Activated CD4-positive, alpha-beta T cell treated with anti-CD3 and anti-CD28 coated beads, Interleukin-10, Interleukin-2, amounts not matched to agents 100 ng/mL and 50 ng/mL, durations not matched to agents 16 hours and 8 hours (primary cell): ENCODE measurements at places on chromosomes 7 and 10.

DNA sequence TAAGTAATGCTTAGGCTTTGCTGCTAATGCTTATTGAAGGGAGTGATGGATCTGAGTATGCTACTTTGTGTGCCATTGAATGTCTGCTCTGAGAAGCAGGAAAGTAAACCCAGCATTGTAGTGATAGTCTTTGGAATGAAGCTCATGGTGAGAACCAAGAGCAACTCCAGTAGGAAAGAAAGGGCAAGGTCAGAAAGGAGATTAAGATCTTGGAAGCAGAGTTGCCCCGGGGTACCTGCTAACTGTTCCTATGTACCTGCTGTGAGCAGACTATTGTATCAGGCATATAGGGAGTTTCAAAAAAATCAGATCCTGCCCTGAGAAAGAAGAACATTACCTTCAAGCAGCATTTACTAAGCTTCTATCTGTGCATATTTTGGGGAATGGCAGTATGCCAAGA is 54.5 kb upstream of the AASS start:
- no peak for DNase-seq

DNA sequence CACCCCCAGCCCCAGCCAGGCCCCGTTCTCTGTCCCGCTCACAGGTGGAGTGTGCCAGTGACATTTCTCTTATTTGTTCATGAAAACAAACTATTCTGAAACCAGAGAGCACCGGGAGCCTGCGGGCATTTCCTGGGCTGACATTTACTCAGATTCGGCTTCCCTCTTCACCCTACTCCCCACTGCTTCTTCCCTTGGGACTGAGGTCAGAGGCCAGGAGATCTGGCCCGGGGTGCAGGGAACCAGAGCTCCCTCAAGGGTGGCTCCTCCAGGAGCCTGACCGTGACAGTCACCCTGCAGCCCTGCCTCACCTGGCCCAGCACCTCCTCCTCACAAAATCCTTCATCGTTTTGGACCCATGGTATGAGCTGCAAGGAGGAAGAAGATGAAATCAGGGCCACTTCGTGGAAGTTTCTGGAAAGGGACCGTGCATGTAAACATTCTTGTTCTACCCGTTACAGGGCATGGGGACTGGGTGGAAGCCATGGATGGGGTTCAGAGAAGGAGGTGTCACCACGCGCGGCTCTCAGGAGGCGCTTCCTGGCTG is 12.2 kb downstream of the BHLHA15 start:
- DNase-seq: no peak

DNA sequence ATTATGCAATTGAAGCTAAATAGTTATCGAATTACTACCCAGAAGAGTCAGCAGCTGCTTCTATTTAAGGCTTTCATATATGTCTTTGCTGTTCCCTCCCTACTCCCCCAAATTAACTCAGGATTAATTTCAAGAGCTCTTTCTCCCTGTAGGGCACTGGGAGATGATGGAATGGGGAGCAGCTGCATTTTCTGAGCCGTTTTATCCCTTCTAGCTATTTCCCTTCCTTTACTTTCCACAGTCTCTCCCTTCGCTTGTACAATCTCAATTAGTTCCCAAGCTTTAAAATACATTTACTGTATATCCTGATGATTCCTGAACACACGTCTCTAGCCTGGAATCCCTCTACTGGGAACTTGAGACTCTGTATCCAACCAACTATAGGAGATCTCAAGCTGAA is 19.8 kb upstream of the TSPAN12 start:
- DNase-seq: no peak

- no peak for DNase-seq
Measured at GRCh38 chr7:51299391-51300133, 17.0 kb downstream of the COBL start.

DNA sequence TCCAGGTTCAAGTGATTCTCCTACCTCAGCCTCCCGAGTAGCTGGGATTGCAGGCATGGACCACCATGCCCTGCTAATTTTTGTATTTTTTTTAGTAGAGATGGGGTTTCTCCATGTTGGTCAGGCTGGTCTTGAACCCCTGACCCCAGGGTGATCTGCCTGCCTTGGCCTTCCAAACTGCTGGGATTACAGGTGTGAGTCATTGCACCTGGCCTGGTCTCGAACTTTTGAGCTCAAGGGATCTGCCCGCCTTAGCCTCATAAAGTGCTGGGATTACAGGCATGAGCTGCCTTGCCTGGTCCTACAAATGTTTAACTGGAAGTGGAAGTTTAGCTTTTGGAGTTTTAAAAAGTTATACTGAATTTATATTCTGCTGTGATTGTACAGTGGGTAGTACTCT is 2.8 kb downstream of the MLLT10 start:
- DNase-seq: no peak

- peak; percentile 57 for DNase-seq
Measured at GRCh38 chr10:62980687-62981086, 152.4 kb upstream of the NRBF2 start.

GRCh38 chr10:29947701-29948060 is 111.7 kb downstream of the JCAD start:
- DNase-seq: no peak

DNA sequence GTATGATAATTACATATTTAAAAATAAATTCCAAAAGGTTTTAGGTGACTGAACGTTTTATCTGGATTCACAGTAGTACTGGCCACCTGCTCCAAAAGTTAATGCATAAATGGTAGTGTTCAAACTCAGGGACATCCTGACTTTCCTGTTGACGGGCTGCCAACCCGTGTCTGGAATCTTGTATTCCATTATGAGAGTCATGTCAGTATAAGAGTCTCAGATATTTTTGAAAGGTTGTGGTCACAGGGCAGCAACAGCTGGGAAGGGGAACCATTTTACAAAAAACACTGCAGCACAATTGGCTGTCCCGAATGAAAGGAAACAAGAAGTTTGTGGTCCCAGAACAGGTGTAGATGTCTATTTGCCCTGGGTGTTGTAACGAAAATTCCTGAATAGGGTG is 2.8 kb downstream of the TDRD1 start:
- DNase-seq: no peak

GRCh38 chr10:17847585-17848296 is 38.6 kb downstream of the MRC1 start:
- peak; percentile 0 for DNase-seq

GRCh38 chr7:77409739-77410547 is 6.2 kb downstream of the GSAP start:
- no peak for DNase-seq

- DNase-seq: no peak
Measured at GRCh38 chr7:133993547-133993946, 133.6 kb upstream of the LRGUK start.

DNA sequence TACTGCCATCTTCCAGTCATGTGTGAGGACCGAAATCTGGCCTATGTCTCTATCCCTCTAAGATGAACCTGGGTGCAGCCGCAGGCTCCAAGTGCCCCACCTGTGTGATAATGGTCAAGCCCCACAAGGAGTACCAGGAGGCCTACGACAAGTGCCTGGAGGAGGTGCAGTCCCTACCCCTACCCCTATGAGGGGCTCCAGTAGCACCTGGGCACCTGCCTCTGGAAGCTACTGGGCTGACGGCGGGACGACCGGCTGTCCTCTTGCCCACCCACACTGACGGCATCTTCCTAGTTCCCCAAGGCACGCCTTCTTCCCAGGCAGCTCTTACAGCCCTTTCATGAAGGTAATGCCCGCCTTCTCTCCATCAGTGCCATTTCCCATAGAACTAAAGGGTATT is 47.4 kb downstream of the HOXA1 start:
- DNase-seq: no peak

DNA sequence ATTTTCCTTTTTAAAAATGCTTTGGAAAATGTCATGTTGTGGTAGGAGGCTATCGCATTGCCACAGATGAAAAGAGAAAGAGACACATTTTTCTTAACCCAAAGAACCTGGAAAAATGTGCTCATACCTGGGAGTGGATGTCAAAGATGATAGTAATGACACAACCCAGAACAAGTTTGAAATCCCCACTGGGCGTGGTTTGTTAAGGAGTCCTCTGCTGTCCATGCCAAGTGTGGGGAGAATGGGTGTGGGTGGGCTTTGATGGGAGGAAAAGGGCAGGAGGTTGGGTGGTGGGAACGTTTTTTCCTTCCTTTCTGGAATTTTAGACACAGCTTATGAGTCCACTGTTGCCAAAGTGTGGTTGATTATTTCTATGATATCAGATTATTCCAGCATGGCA is 10.9 kb downstream of the OPTN start:
- no peak for DNase-seq

- no peak for DNase-seq
Measured at GRCh38 chr10:16681521-16681920, 135.7 kb downstream of the RSU1 start.

GRCh38 chr7:113394856-113395255 is 276.5 kb upstream of the SMIM30 start:
- no peak for DNase-seq

GRCh38 chr7:99843808-99844207 is 16.0 kb downstream of the CYP3A43 start:
- no peak for DNase-seq

DNA sequence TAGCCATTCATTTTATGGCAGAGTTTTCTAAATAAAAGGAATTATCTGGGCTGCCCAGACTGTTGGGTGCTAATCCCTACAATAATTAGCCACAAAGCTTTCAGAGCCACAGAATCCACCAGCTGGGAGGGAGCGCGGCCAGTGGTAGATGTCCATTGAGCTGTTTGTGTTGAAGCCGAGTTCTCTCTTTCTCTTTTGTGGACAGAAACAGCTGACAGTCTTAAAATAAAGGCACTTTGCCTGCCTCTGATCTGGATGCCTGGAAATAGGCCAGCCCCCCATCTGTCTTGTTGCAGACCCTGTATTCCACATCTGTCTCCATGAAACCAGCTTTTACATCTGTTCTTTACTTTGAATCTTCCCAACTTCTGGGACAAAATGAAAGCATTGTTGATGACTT is 66.1 kb downstream of the MTPN start:
- DNase-seq: no peak

DNA sequence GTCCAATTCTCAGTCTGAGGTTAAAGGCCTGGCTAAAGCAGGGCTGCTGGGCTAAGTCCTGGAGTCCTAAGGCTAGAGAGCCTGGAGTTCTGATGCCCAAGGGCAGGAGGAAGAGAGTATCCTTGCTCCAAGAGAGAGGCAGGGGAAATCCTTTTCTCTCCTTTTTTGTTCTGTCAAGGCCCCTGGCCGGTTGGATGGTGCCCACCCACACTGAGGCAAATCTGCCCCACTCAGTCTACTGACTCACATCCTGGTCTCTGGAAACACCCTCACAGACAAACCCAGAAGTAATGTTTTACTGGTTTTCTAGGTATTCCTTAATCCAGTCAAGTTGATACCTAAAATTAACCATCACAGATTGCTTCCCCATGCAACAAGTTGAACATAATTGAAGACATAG is 23.0 kb downstream of the ZNF518A start:
- DNase-seq: peak; percentile 51

- DNase-seq: peak; percentile 92
Measured at GRCh38 chr10:119301397-119301796, 94.0 kb downstream of the GRK5 start.

GRCh38 chr10:6383096-6383812 is 180.5 kb downstream of the PFKFB3 start:
- no peak for DNase-seq

- DNase-seq: no peak
Measured at GRCh38 chr7:20839987-20840386, 53.3 kb upstream of the SP8 start.

- DNase-seq: no peak
Measured at GRCh38 chr7:151073990-151074389, 6.6 kb downstream of the FASTK start.

- DNase-seq: no peak
Measured at GRCh38 chr10:851901-852300, 79.6 kb downstream of the LARP4B start.

DNA sequence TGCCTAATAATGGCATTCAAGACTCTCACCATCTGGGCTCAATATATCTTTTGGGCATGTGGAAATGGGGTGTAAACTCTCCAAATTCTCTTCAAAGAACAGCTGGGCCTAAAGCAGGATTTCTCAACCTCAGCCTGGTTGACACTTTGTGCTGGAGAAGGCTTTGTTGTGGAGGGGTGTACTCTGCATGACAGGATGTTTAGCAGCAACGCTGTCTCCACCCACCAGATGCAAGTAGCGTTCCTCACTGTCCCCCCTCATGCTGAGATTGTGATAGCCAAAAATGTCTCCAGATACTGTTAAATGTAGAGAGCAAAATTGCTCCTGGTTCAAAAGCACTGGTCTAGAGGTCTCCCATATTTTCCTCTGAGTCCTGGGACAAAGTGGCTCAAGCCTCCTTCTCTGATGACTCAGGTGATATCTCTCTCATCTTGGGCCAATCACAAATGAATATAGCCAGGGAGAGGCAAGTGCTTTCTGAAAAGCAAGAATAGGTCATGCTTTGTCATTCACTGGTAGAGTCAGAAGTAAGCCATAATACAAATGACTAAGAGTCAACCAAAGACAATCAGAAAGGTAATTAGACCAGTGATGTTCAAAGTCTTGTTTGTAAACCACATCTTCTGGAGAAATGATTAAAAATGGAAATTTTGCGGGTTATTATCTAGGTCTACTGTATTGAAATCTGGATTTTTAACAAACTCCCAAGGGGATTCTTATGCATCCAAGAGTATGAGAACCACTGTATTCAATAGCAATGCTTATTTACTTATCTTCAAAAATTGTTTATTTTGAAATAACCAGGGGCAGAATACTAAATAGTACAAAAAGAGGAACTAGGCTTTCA is 330.8 kb downstream of the PTEN start:
- peak; percentile 49 for DNase-seq

GRCh38 chr10:96832721-96833219 is 672 bp downstream of the LCOR start:
- DNase-seq: peak; percentile 88

DNA sequence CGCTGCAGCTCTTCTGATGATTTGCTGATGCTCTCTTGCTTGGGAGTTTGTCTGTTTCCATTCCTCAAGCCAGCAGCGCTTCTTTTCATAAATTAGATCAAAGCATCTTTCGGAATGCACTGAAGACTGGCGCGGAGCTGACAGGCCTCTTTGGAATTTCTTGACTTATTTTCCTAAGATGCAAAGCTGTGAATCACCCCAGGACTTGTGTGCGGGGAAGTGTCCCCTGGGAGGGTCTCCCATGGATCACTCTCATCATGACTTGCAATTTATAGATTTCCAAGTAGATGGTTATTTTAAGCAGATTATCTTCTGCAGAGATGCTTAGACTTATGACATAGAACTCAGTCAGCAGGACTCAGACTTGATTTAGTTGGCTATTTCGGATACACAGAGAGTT is 467.2 kb downstream of the TCERG1L start:
- no peak for DNase-seq

GRCh38 chr10:112951359-112952281 is 1.6 kb downstream of the TCF7L2 start:
- peak; percentile 37 for DNase-seq

GRCh38 chr10:90089719-90090118 is 388.3 kb downstream of the KIF20B start:
- no peak for DNase-seq

GRCh38 chr10:55509168-55509567 is 708.1 kb upstream of the PCDH15 start:
- no peak for DNase-seq

- no peak for DNase-seq
Measured at GRCh38 chr10:59857921-59858320, 48.4 kb downstream of the CCDC6 start.

GRCh38 chr10:117927332-117927731 is 119.4 kb downstream of the RAB11FIP2 start:
- no peak for DNase-seq
